ENCODE measurements at places on chromosomes 2 and 18.

GRCh38 chr2:72636210-72636609, 189.6 kb downstream of the EXOC6B start:
- no peak for DNase-seq

DNA sequence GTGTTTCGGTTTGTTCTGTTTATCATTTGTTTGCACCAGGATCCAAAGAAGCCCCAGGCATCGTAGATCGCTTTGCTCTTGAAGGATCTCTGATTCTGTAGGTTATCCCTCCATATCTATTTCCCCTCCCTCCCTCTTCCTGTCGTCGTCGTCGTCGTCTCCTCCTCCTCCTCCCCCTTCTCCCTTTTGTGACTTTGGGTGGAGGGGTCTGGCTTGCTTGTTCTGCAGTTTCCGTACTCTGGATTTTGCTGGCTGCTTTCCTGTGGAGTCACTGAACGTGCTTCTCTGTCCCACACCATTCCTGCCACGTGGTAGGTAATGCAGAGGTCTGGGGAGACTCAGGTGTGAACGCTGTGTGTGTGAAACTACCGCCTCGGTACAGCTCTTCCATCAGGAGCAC, 225.0 kb downstream of the LDLRAD4 start:
- DNase-seq = no peak

DNA sequence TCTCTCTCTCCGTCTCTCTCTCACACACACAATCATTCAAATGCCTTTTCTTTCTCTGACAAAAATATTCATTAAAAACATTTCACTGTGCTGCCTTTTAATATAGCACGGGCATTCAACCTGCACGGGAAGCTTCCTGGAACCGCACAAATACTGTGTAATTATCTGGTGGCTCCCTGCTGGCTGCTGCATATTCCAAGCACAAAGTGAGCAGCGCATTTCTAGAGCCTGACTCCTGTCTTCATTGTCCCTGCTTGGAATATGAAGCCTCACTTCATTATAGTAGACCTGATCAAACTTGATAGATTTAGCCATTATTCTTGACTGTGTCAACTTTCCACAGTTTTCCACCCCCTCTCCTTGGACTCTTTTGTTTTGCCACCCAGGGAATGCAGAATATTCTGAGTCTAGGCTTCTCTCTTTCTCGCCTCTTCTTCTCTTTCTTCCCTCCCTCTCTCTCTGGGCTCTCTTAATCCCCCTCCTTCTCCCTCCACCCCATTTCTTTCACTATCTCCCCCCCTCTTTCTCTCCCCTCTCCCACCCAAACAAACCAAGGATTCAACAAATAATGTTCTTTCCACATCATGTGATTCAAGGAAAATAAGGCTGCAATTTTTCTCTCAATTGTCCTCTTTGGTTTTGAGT, 672.1 kb upstream of the FANCL start:
- DNase-seq = no peak

DNA sequence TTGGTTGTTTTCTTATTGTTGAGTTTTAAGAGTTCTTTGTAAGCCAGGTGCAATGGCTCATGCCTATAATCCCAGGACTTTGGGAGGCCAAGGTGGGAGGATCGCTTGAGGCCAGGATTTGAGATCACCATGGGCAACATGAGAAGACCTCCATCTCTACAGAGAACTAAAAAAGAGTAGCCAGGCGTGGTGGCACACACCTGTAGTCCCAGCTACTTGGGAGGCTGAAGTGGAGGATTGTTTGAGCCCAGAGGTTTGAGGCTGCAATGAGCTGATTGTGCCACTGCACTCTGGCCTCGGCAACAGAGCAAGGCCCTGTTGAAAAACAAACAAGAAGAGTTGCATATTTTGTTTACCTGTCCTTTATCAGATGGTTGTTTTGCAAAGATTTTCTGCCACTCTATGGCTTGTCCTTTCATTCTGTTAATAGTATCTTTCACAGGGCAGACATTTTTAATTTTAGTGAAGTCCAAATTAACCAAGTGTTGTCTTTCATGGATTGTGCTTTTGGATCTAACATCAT, 46.2 kb downstream of the UGGT1 start:
- no peak for DNase-seq
